ENCODE measurements at places on chromosomes 7 and 10.

GRCh38 chr10:12509016-12509793 is 159.9 kb downstream of the CAMK1D start:
- no peak for DNase-seq

DNA sequence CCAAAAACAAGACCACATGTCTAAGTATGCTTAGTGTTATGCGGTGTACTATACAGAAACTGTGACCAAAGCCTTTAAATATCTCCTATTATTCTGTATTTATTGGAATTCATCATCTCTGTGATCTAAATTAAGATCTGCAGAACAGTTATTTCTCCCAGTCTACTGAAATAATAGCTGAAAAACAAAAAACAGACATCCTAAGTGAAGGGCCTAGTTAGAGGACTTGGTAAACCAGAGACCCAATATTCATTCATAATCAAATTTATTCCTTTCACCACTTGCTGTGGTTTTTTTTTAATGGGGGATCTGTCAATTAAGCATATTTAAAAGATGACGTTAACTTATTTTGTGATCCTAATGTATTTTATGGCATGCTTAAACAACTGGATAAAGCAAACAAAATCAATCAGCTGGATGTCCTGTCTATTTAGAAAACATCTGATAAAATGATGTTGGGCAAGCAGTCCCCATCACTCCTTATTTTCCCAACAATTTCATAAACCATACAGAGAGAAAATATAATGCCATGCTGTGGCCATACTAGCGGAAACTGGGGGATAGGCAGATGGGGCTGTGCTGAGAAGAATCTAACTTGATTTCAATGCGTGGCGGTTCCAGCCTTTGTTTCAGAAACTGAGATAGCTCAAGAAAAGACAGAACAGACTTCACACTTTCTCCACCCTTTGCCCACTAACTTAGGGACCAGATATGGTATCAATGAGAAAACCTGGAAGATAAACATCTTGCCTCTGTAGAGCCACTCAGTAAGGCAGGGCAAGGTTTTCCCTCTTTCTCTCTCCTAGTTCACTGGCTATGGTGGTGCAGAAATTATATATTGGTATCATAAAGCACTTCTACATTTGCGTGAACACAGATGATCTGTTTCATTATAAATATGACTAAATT is 32.9 kb downstream of the ICA1 start:
- DNase-seq, result no peak

DNA sequence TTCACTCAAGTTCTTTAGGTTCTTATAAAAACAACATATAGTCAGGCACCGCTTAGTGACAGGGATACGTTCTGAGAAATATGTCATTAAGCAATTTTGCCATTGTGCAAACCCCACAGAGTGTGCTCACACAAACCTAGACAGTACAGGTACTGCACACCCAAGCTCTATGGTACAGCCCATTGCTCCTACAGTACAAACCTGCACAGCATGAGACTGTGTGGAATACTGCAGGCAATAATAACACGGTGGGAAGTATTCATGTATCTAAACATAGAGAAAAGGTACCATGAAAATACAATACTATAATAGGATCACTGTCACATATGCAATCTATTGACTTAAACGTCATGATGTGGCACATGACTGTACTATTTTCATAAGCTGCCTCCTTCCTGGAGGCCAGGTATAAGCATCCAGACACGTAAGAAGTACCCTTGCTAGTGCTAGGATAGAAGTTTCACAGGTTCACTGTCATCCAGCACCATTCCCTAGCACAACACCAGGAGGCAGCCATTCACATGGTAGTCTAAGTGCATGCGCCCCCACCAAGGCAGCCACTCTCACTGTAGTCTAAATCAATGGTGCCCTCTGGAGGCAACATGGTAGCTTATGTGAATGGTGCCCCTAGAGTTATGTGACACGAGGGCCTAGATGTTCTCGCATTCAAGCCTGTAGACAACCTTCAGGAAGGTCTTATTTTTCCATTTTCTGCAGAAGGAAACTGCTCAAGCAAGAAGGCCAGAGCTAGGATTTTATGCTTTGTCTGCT is 98.5 kb downstream of the ARHGAP22 start:
- no peak for DNase-seq

GRCh38 chr10:95336702-95337101 is 45.9 kb upstream of the PDLIM1 start:
- no peak for DNase-seq

- DNase-seq, result no peak
Observed at GRCh38 chr10:73907841-73908517, 3.0 kb upstream of the PLAU start.

- DNase-seq, result no peak
Observed at GRCh38 chr10:72906446-72906845, 12.9 kb downstream of the OIT3 start.

All from cortex of kidney (tissue), 1 donor.